ENCODE measurements at places on chromosomes 1 and 21.

DNA sequence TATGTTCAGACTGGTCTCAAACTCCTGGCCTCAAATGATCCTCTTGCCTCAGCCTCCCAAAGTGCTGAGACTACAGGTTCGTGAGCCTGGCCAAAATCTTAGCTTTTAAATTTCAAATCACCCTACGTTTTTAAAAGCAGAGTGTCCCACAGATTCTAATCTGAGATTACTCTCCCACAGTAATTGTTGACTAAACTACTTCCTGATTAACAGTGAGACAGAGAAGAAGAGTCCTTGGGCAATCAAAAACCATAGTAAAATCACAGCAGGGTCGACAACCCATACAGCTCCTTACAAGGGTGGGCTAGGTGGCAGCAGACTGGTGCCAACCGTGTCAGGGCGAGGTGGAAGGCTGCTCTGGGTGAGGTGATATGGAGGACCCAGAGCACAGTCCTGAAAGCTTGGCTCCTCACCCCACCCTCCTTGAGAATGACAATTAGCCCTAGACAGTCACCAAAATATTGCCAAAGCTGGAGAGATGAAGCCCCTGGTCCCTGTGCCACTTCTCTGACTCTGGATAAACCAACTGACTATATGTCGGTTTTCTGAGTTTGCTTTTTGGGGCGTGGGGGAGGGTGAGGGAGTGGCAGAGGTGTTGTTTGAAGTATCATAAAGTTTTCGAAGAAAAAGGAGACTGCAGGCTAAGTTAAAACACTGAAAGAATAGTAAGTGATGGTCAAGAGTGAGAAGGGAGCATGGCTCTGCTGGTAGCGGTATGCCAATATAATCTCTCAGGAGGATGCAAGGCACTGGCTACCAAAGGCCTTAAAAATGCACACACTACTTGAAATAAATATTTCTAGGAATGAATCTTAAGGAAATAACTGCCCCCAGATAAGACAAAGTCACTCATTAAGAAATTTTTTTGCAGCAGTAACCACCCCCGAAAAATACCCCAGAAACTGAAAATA lies 86.8 kb downstream of the SLC45A1 start:
- DNase-seq, result no peak

- DNase-seq, result no peak
Measured at GRCh38 chr21:29524055-29524454, 225.3 kb downstream of the BACH1 start.

GRCh38 chr1:202221911-202222909 lies 28.6 kb downstream of the LGR6 start:
- no peak for DNase-seq

- DNase-seq, result no peak
Measured at GRCh38 chr1:62597281-62597680, at the start of gene ANGPTL3. TSS of gene ANGPTL3 (plus strand) at chr1:62597520. CDS start at chr1:62597567, 47 bp downstream.

- DNase-seq, result no peak
Measured at GRCh38 chr1:69511426-69512192, 56.1 kb upstream of the LRRC7 start.

- DNase-seq, result no peak
Measured at GRCh38 chr1:206873603-206874188, 8.3 kb downstream of the IL20 start.

- DNase-seq, result no peak
Measured at GRCh38 chr21:41604583-41605041, 96.7 kb upstream of the TMPRSS2 start.

Data from stimulated activated CD4-positive, alpha-beta T cell treated with anti-CD3 and anti-CD28 coated beads, Interleukin-12 subunit alpha, Interleukin-12 subunit beta, amount 100 ng/mL, for 24 hours (primary cell).